ENCODE measurements at places on chromosomes 7 and 10.

GRCh38 chr10:3874990-3875841 lies 90.2 kb upstream of the KLF6 start:
- DNase-seq: no peak

GRCh38 chr10:116115797-116116196 lies 157.2 kb downstream of the GFRA1 start:
- DNase-seq: no peak

GRCh38 chr7:41319581-41319980 lies 383.3 kb downstream of the INHBA start:
- DNase-seq: no peak

DNA sequence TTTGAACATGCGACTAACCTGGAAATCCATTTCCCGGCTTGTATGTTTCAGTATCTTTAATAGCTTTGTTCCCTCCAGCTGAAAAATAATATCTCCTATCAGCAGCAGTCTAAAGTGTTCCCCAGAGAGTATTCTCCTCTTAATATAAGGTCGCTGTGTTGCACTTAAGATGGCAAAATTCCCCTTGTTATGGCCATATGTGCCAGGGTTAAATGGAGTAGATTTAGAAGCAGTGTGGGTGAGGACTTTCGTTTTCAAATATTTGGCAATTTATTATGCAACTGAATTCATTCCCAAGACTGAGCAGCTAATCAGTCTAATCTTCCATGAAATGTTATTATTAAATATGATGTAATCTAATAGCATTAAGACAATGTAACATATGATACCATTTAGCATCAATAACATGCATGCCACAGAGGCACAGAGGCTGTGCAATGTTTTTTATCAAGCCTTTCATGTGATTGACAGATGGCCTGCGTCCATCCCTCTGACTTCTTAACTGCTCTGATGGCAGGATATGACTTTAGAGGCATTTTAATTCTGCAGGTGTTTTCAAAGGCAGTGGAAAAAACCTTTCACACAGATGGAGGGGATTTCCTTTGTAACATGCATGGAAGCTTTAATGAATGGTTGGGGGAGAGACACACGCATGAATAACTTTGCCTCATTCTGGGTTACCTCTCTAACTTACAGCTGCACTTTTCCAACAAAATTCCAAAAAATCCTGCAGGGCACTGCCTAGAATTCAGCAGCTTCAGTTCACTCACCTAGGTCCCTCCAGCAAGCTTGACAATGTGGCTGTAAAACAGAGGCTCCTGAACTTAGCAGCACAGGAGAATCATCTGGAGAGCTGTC lies 55.1 kb upstream of the ZPBP start:
- DNase-seq: no peak

DNA sequence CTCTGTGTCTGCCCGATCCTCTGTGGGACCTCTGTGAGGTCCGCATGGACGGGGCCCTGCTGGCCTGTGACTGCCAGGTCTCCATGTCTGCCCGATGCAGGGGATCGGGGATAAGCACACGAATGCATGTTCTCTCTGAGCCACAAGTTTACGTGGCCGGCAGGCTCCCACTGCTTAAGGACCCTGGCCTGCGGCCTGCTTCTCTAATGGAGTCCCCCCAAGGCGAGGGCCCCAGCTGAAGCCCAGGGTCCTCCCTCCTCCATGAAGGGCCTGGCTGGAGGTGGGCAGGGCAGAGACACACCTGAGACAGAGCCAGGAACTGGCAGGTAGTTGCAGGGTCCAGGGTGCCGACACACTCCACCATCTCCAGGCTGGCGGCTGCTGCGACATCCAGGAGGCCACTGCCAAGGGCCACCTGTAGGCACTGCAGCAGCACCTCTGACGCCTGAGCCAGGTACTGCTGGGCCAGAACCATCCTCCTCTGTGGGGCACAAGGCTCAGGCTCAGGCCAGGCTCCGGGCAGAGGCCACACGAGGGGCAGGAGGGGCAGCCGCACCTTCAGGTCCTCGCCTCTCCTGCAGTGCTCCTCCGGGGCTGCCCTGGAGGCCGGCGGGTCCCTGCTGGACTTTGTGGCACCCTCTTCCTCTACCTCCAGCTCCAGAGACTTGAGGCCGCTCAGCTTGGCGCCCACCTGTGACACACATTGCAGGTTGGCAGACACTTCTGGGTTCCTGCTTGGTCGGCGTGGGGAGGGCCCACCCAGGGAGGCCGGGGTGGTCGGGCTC lies 60.9 kb upstream of the NKX6-2 start:
- no peak for DNase-seq
